Hematopoietic multipotent progenitor cell treated with erythropoietin and hydrocortisone succinate and interleukin-3 and kit ligand, for 4 days (in vitro differentiated cells): ENCODE measurements at places on chromosomes 12 and 14.
A peak's percentile ranks its signal among the peaks of the same experiment; 100 is the strongest.

GRCh38 chr14:103739793-103740501 lies 24.3 kb downstream of the ZFYVE21 start:
- no peak for DNase-seq

- DNase-seq: no peak
Observed at GRCh38 chr12:53939141-53940108, 794 bp downstream of the HOXC13 start.

GRCh38 chr14:91144425-91145145 lies 30.7 kb downstream of the DGLUCY start:
- DNase-seq: no peak

GRCh38 chr12:111322336-111323250 lies 46.3 kb downstream of the PHETA1 start:
- no peak for DNase-seq

- no peak for DNase-seq
Observed at GRCh38 chr12:51759175-51759574, 89.3 kb downstream of the FIGNL2 start.

- peak; percentile 0 for DNase-seq
Observed at GRCh38 chr14:56844406-56845002, 34.2 kb upstream of the OTX2 start.

DNA sequence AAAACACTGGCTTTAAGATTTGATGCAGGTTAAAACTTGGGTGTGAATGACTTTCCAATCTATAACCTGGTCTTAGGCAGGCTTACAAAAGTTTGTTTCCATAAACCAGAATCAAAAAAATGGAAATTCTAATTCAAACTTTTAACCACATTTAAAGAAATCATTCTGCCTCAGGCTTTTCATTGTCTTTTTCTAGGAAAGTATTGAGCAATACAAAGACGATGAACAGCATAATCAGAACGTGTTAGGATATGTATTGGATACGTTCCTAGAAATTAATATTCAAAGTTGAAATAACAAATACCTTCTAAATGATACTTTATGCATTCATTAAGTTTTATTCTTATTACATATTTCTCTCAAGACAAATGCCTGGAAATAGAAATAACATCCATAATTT lies 172.9 kb downstream of the CEP128 start:
- DNase-seq: no peak

DNA sequence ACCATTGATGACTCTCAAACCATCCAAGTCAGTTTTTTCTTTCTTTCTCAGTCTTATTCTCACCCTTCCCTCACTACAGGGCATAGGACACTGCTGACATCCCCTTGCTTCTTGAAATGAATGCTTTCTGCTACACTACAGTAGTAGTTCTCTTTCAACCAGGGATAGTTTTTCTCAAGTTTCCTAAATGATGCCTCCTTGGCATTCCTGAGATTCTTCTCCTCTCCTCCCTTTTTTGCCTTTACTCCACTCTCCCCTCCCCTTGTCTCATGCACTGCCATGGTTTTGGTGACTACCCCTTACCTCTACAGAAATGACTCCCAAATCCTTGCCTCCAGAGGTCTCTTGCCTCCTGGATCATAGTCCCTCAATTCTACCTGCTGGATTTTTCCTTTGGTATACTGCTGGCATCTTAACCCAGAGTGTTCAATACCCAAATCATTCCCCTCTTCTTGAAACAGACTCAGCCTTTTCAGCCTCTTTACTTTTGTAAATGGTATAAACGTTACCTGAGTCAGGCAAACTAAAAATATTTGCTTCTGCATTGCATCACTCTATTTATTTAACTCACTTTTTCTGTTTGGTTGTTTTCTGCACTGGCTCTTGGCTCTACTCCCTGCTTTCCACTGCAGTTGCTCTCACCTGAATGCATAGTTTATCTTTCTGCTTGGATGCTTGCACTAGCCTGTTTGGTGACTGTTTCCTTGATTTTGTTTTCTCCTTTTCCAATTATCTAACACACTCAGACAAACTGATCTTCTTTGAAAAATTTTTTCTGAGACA lies 211.6 kb upstream of the IGF1 start:
- no peak for DNase-seq

GRCh38 chr12:82910246-82910893 lies 223.7 kb downstream of the TMTC2 start:
- no peak for DNase-seq

DNA sequence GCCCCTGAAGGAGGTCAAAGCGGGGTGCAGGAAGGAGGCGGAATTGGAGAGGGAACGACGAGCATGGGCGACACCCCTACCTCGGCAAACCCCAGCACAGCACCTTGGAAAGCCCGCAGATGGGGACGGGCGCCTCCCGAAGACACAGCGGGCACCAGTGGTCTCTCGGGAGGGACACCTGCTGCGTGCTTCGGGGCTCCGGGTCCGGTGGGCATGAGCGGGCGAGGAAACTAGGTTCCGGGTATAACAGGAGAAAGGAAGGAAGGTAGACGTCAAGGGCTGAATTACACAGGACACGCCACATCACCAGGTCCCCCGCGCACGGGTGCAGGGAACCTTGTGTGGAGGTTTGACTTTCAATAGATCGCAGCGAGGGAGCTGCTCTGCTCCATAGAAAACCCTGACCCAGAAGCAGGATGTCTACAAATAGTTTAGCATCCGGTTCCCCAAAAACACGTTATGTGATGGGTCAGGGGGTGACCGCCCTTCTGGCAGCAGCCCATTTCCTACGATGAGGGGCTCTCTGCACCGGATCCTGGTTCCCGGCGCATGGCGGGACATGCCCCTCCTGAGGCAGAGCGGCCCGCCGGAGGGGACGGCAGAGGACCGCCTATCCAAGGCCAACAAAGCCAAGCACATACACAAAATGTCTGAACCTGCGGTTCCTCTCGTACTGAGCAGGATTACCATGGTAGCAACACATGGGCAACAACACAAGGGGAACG lies 196.9 kb downstream of the ALG10 start:
- no peak for DNase-seq

DNA sequence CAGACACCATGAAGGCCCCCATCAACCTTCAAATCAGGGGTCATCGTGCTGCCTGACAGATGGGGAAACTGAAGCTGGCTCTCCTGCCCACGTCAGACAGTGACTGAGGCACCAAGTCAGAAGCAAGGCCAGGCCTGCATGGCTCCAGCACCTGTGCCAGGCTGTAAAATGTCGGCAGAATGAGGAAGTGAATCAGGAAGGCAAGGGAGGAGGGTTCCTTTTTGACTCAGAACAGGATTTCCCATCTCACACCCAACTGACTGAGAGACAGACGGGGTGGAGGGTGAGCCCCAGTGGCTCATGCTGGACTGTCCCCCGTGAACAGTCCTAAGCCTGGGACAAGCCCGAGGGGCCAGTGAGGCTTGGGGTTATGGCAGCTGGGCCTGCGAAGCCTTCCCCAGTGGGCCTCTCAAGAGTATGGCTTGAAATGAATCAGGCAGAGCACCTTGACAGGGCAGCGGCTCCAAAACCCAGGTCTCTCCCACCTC lies 20.9 kb downstream of the SYNE3 start:
- DNase-seq: peak; percentile 69

DNA sequence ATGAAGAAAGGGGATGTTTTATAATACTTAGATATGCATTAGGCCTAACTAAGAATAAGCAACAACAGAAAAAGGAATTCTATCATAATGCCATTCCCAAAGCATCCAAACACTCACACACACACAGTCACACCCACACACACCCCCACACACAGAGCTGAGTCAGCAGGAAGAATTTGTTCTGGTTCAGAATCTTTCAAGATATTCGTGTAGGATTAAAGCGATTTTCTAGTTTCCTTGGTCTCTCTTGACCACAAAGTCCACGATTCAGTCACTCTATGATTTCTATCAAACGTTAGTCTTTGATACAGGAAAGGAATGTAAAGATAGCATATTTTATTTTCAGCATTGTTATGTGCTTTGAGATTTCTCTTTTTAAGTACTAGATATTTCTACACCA lies 382.6 kb upstream of the DCN start:
- DNase-seq: no peak

DNA sequence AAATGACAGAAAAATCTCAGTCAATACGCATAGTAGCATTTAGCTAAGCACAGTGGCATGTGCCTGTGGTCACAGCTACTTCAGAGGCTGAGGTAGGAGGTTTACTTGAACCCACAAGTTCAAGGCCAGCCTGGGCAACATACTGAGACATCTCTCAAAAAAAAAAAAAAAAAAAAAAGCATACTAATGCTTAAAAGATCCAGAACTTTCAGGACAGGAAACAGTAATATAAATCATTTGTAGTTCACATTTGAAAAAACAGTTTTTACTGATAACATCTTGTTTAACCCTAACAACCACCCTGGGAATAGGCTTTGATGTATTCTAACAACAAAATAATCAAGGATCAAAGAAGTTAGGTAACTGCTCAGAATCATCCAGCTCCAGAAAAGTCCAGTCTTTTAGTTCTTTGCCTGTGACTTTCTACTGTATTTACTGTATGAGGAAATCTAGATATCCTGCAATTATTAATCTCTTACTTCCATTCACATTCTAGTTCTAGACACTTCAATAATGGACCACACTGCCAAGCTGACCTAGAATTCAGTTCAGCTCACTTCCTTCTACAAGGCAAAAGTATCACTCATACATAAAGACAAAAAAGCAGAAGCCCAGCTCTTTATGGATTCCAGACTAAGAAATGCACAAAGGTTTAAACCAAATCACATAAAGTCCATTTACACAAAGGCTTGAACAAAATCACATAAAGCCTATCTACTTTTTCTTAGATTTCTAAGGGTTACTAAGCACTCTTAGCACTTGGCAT lies 28.5 kb downstream of the PAWR start:
- DNase-seq: peak; percentile 16

GRCh38 chr14:24349742-24350141 lies 10.0 kb upstream of the RIPK3 start:
- DNase-seq: no peak
